Nephron progenitor cell (in vitro differentiated cells): ENCODE measurements at places on chromosomes 2 and 18.

DNA sequence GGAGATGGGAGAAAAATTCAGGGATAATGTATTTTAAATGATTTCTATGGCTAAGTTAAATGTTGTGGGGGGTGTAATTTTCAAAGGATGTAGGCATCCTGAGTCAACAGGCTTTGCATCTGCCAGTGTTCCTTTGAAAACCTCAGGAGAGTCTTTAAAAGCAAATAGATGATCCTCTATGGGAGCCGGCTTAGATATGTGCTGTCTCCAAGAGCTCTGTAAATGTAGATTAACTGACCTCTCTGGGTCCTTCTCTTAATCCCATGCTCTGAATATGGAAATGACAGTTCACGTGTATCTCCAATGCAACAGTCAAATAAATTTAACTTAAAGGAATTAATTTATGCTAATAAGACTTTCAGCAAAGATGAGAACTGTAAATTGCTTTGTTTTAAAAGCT, 292.7 kb downstream of the ERBB4 start:
- DNase-seq = no peak

DNA sequence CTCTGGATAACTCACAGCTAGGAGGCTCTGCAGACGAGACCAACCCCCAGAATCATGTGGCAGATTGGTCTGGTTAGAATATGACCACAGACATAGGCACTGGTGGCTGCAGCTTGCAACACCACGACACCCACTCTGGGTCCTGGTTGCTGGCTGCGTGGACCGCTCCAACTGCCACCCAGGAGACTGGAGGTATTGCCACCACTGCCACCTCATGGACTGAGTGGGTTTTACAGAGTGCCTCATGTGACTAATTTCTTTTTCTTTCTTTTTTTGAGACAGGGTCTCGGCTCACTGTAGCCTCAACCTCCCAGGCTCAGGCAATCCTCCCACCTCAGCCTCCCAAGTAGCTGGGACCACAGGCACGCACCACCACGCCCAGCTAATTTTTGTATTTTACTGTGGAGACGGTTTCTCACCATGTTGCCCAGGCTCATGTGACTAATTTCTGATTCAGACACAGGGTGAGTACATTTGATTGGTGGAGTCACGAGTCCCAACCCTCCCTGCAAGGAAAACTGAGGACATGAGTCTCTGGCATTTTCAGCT, 29.9 kb upstream of the NT5DC4 start:
- peak; percentile 34 for DNase-seq

DNA sequence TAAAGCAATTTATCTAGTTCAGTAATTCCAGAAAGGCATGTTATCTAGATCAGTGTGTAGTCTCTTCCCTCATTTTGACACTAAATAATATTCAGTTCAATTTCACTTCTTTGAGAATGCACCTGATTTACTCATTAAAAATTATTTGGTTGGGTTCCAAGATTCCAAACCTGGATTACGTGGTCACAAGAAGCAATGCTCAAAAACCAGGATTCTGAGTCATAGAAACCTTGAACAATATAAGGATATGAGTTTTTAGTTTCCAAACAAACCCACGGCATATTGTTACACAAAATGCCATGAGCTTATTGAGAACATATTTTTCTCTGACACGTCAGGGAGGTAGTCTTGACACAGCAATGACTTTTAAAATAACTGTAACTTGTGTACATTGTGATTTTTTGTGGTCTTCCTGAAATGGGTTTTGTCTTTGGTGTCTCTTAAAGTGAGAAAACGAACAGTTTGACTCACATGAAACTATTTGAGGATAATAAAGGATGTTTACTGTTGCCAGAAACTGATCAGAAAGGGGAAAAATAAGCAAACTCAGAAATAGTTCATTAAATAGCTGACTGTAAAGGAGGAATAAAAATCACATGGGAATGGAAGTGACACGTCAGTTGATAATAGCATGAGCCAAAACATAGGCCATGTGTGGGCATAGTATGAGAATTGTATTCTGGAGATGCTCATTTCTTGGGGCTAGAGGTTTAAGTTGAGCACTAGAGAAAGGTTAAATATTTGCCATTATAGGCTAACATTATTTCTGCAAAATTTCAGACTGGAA, 617.7 kb upstream of the CDH2 start:
- no peak for DNase-seq

DNA sequence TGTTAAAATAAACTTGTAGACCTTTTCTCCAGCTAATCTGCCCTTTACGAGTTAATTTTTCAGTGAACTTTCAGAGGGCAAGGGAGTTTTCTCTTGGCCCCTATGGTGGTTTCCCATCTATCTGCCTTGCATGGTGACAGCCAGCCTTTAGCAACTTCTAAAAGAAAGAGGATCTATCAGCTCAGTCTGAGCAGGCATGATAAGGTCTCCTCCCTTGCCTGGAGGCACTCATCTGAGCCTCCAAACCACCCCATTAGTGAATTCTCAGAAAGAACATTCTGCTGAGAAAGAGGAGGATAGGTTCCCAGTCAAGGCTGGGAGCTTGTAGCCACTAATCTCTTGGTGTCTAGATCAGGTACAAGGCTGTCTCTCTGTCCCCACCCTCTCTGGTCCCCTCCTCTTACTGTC, 10.7 kb upstream of the GYPC start:
- DNase-seq = no peak

DNA sequence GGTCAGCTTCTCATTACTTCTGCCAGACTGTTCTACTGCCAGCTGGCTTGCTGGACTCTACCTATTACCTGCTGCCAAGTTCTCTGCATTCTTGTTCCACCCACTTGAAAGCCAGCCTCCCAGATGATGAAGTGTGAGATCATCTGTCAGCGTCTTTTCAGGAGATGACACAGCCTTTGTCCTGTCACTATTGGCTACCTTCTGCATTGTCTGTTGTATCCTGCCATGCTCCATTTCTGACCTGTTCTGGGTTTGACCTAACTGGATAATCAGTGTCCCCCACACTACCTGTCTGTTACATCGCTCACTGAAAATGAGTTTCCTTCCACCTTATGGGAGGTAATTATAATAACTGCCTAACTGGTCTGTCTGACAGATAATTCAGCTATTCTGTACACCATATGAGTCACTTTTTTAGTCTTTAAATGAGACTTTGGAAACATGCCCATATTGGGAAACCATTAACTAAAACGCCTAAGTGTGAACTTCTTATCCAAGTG, 520.6 kb downstream of the METTL4 start:
- DNase-seq = no peak

GRCh38 chr18:69636529-69637301, 236.0 kb downstream of the DOK6 start:
- no peak for DNase-seq

DNA sequence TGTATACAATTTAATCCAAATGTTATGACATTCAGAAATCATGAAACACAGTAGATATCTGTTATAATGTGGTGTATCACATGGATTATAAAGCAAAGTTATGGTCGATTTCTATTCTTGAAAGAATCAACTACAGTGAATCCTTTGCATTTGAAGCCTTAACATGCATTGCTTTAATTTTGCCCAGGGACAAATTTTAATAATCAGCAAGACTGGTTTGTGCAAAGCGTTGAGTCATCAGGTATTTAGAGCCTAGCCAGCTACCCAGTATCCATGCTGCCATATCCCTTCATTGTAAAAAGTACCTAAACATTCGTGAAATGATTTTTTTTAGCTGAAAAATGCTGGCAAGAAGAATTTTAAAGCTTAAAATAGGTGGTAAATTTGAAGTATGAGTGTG, 8.9 kb upstream of the SPDYA start:
- no peak for DNase-seq

- no peak for DNase-seq
Measured at GRCh38 chr18:48709371-48710062, 170.7 kb downstream of the CTIF start.

DNA sequence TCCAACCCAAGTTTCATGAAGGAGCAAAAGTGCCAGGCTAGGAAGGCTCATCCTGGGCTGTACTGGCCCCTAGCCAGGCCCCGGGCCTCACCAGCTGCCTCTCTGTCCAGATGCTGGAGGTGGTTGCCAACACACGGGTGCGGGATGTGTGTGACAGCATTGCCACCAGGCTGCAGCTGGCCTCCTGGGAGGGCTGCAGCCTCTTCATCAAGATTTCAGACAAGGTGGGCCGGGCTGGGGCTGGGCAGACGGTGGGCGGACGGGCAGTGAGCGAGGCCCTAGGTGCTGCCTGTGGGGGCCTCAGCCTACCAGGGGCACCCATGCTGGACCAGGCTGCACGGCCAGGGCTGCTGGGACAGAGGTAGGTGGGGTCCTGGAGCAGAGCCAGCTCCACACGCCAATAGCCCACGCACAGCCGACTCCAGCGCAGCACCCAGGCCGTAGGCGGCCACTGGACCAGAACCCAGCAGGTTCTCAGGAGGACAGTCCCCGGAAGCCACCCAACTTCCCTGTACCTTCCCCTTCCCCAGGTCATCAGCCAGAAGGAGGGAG, 11.8 kb upstream of the GPR17 start:
- no peak for DNase-seq
